ENCODE measurements at places on chromosomes 5 and 9.

GRCh38 chr9:4106081-4106759 lies 193.6 kb downstream of the GLIS3 start:
- DNase-seq, result no peak

DNA sequence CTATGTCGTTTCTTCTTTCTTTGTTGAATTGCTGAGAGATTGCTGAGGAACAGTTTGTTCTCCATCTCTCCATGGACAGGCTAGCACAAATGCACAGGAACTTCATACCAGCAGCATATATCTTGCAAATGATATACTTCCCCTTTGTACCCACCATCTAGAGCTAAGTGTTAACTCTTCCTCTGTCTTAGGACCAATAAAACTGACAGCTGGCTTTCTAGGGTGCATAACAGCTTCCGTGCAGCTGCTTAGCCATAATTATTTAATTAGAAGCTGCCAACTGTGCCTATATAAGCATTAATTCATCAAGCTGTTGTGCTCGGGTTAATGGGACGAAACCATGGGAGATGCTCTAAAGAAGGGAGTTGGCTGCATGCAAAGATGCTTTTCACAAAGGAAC lies 38.7 kb downstream of the KCTD16 start:
- no peak for DNase-seq

GRCh38 chr9:84394036-84394435 lies 53.5 kb upstream of the SLC28A3 start:
- no peak for DNase-seq

- no peak for DNase-seq
Observed at GRCh38 chr5:108788142-108788541, 40.4 kb downstream of the FER start.

- DNase-seq, result no peak
Observed at GRCh38 chr5:10724781-10725507, 36.1 kb downstream of the DAP start.

GRCh38 chr5:86929123-86929766 lies 311.5 kb downstream of the COX7C start:
- no peak for DNase-seq

- DNase-seq, result no peak
Observed at GRCh38 chr9:103277240-103277639, 282.1 kb downstream of the CYLC2 start.

GRCh38 chr5:121968910-121969607 lies 7.3 kb downstream of the SRFBP1 start:
- no peak for DNase-seq

DNA sequence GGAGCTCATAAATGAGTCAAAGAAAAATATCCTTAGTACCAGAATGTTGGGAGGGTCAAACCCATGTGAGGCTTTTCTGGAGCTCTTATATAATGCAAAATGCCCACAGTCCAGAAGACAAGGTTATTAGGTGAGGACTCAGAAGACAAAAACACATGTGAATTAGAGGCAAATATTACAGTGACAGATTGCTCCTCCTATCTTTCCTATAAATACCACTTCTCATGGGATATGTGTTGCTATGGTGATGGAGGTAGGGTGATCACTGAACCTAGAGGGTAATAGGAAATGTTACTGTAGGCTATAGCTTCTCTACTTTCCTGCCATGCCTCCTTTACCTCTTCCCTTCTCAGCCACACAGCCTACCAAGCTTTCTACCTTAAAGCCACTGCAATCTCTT lies 264.6 kb downstream of the SEC61B start:
- no peak for DNase-seq

GRCh38 chr5:137665678-137666460 lies 70.0 kb downstream of the KLHL3 start:
- DNase-seq, result peak; percentile 41

DNA sequence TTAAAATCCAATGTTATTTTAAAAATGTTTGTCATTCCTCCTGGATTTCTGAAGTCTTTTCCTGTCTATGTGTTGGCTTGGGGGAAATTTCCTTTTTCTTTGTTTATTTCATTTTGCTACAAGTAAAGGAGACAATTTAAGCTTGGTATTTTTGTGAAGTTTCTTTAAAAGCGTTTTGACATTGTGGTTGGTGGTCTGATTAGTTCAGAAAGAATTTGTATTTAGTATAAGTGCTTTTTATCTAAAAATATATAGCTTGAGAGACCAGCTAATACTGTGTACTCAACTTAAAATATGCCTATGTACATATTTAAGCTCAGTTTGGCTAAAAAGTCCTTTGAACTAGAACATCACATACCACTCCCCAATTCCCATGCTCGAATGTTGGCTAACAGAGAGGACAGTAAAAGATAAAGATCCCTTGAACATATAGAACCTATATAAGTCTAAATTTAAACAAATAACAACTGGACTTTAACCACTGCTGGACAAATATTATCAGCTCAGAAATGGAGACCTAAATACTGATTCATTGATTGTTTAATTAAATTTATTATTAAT lies 237.6 kb downstream of the TLE4 start:
- no peak for DNase-seq

GRCh38 chr9:108994695-108995094 lies 18.6 kb downstream of the CTNNAL1 start:
- no peak for DNase-seq

DNA sequence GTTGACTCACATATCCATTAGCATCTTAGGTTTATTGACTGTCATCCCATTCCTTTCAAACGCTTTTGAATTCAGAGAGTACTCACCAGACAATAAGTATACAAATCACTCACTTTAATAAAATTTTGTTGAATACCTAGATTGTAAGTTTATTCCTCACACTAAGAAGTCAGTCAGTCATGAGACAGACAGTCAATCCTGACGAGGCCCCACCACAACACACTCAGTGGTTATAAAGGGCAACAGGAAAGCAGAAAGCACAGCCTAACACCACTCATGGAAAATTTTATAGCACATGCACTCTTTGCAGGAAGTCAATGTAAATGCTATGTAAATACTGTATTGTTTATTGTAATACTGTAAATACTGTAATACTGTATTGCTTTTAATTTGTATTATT lies 176.3 kb upstream of the PTGER4 start:
- DNase-seq, result no peak

DNA sequence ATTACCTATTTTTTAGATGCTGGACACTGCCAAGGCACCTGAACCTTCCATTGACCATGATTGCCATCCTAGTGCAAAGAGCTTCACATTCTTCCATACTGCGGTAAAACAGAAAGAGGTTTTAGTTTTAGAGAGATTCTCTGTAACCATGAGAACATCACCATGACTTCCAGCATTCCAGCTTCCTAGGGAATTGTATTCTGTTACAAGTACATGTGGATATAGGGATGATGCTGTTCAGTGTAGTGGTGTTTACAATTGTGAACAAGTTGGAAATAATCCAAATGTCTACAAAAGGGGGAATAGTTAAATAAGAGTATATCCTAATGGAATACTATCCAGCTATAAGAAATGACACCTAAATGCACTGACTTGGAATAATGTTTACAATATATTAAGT lies 22.4 kb downstream of the NIPSNAP3B start:
- DNase-seq, result no peak

- no peak for DNase-seq
Observed at GRCh38 chr5:73263001-73263710, 90.2 kb downstream of the TMEM174 start.
